ENCODE measurements at places on chromosomes 5 and 9. TPM values are rescaled to one million over a fixed set of nuclear protein-coding genes. Genes with fewer than 3 reads are reported as not detected.

Gene SAXO1
- not detected for total RNA-seq

GRCh38 chr9:120773256-120773655 is 20.0 kb downstream of the FBXW2 start:
- H3K36me3 ChIP-seq, result peaks cover 59% of the 10 kb centered on the region
- H3K4me3 ChIP-seq, result no peak overlapping the region
- H3K27ac ChIP-seq, result no peak overlapping the region
- no peak for DNase-seq
- no peaks in the 10 kb centered on the region for H3K27me3 ChIP-seq

DNA sequence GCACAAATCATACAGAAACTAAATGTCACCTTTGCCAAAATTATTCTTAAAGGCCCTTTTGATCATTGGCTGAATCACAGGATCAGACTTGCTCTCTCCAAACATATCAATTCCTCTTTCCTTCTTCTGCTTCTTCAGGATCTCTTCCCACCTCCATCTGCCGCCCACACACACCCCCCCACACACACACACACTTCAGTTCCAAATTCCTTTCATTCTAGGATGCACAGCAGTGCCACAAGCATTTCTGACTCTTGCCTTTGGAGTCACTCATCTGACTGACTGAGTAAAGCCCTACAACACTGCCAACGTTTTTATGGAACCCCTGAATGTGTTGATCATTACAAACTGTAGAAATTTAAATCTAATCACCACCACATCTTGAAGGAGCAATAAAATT is 22.9 kb downstream of the DNAH5 start:
- DNase-seq, result peak; percentile 11
- H3K4me3 ChIP-seq, result no peak overlapping the region
- H3K27ac ChIP-seq, result no peak overlapping the region
- no peaks in the 10 kb centered on the region for H3K27me3 ChIP-seq

Gene WHRN
- total RNA-seq, result 2.1 TPM

Gene SLC30A5
- 60.2 TPM for total RNA-seq

Gene PLGRKT
- total RNA-seq, result 54.4 TPM

Data from activated CD4-positive, alpha-beta T cell treated with anti-CD3 and anti-CD28 coated beads, Interleukin-2, amount 10 ng/mL, durations not matched to agents 24 days and 14 days (primary cell).